ENCODE measurements at places on chromosomes 3 and 15. TPM values are rescaled to one million over a fixed set of nuclear protein-coding genes. Genes with fewer than 3 reads are reported as not detected.

POPDC2 gene
- 1.3 TPM for total RNA-seq

TNNC1 gene
- total RNA-seq: 3.3 TPM

TTLL13 gene
- total RNA-seq: not detected

SMCO1 gene
- not detected for total RNA-seq

FGD5 gene
- total RNA-seq: 12.2 TPM

BCHE gene
- total RNA-seq: 108 TPM

DNA sequence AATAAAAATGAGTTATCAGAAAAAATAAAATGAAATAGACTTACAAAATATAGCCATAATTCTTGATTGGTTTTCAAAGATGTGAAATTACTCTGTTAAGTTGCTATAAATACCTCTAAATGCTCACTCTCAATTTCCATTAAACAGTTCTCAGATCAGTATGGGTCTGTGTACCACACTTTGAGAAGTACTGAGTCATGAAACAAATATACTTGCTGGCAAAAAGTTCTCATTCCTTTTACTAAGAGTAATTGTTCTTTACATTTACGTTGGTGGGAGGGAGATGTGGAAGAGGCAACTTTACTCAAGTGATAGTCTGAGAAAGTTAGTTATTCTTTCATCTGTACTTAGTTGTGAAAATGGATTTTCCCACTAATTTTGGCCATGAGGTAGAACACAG, 96.3 kb downstream of the ZNF385D start:
- no peak overlapping the region for H3K4me3 ChIP-seq
- DNase-seq: no peak
- H3K36me3 ChIP-seq: no peaks in the 10 kb centered on the region
- H3K4me1 ChIP-seq: no peaks in the 10 kb centered on the region
- H3K27me3 ChIP-seq: no peaks in the 10 kb centered on the region
- H3K27ac ChIP-seq: no peak overlapping the region

DNA sequence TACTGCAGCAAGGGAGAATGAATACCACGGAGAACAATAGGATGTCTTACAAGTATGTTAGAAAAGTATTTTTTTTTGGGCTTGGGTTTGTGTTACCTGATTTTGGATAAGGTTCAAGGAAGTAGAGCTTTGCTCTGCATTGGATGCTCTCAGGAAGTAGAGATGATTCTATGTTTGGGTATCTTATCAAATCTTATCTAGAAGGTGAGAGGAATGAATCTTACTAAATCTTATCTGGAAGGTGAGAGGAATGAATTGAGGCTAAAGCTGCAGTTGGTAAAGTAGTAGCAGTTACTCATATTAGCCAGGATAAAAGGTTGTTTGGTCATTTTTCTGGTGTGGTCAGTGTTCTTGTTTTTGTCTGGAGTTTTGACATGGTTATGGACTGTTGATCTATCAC, 17.4 kb downstream of the TFG start:
- no peaks in the 10 kb centered on the region for H3K27me3 ChIP-seq
- no peaks in the 10 kb centered on the region for H3K4me1 ChIP-seq
- no peak for DNase-seq
- no peak overlapping the region for H3K4me3 ChIP-seq

- no peaks in the 10 kb centered on the region for H3K4me1 ChIP-seq
- H3K27ac ChIP-seq: no peak overlapping the region
- no peak overlapping the region for H3K4me3 ChIP-seq
- peak; percentile 20 for DNase-seq
- no peaks in the 10 kb centered on the region for H3K36me3 ChIP-seq
- H3K27me3 ChIP-seq: no peaks in the 10 kb centered on the region
Measured at GRCh38 chr15:75770131-75770530, 57.5 kb upstream of the CSPG4 start.

DNA sequence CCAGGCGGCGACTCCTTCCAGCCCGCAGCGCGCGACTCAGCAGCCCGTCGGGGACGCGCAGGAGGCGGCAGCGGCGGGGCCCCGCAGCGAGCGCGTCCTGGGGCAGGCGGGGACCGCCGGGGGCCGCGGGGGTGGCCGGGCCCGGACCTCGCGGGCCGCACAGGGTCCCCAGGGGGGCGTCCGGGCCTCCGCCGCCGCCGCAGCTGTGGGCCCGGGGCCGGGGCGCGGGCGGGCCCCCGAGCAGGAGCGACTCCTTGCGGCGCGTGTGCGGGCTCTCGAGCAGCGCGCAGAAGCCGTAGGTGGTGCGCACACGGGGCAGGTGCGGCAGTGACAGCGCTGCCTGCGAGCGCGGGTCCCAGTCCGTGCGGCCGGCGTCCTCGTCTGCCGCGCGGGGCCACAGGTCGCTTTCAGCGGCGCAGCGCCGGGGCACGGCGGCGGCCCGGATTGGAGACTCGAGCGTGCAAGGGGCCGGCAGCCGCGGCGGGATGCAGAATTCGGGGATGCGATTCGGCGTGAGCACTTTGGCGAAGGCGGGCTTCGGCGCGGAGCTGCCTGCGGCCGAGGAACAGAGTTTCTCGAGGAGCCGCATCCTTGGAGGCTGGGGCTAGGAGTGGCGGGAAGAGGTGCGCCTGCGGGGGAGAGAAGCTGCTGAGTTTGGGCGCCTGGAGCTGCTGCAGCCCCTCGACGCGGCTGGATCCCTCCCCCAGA, 535 bp downstream of the C2CD4B start:
- H3K4me3 ChIP-seq: no peak overlapping the region
- H3K4me1 ChIP-seq: no peaks in the 10 kb centered on the region
- H3K36me3 ChIP-seq: no peaks in the 10 kb centered on the region
- peaks cover 47% of the 10 kb centered on the region for H3K27me3 ChIP-seq
- H3K27ac ChIP-seq: no peak overlapping the region
- DNase-seq: no peak

- no peaks in the 10 kb centered on the region for H3K27me3 ChIP-seq
- H3K27ac ChIP-seq: no peak overlapping the region
- DNase-seq: no peak
Measured at GRCh38 chr15:71698030-71698429, 112.3 kb upstream of the NR2E3 start.

- H3K27ac ChIP-seq: no peak overlapping the region
- DNase-seq: no peak
- H3K4me3 ChIP-seq: no peak overlapping the region
- no peaks in the 10 kb centered on the region for H3K36me3 ChIP-seq
Measured at GRCh38 chr3:133757701-133758567, 11.7 kb downstream of the TF start.

DNA sequence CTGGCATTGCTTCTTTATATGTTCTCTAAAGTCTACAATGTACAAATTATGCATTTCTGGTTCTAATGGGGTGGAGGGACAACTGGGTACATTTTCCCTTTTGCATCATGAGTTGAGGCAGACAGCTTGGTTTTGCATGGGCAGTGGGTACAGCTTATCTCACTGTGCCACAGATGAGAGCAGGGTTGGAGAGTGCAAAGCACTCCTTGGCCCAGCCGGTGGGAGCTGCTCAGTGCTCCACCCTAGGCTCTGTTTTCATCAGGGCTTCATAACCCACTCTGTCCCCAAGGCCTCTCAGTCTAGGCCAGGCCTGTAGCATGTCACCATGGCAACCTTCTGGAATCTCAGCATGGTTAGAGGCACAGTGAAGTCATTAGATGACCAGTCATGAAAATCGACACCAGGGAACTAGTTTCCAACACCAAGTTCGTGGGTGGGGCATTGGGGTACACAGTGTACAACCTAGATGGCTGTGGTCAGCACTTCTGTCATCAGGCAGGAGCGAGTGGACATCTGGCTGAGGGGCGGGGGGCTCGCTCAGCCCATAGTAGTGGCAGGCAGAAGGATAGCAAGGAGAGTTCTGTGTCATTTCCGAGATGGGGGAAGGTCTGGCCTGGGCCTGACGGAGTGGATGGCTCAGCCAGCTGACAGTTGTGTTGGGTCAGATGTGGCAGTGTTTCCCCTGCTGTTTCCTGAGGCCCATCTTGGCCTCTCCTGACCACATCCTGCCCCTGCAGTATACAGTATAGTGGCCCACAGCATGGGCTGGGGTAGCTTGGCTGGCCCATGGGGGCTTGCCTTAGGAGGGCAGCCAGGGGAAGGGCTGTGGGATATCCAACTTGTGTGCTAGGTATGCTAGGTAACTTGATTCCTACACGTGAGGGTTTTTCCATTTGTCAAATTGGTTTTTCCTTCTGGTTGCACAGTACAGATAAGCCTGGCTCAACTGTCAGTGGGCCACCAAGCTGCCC, 75.7 kb upstream of the PRR23C start:
- no peaks in the 10 kb centered on the region for H3K4me1 ChIP-seq
- no peak overlapping the region for H3K27ac ChIP-seq
- no peak overlapping the region for H3K4me3 ChIP-seq

DNA sequence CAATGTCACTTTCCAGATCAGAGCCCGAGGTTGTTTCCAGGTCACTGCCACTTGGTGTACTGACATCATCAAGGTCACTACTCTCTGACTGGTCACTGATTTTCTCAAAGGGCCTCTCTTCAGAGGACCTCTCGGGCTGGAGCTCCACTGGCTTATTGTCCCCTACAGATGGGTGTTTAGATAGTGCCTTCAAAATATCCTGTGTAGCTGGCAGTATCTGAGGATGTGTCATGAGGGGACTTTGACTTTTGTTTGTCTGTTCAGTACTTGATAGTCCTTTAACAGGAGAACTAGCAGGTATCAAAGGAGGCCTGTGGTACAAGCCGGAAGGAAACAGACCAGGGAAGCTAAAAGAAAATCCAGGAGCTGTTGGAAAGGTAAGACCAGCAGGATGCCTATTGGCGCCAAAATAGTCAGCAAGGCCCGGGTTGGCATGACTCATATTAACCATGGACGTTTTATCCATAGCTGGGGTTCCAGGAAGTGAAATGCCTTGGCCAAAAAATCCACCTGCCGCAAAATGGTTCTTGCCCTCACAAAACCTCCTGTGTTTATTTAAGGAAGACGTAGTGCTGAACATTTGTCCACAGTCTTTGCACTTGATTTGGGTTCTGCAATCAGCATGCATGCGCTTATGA, 547.3 kb downstream of the MECOM start:
- no peaks in the 10 kb centered on the region for H3K36me3 ChIP-seq
- H3K4me3 ChIP-seq: no peak overlapping the region
- no peaks in the 10 kb centered on the region for H3K27me3 ChIP-seq
- no peak for DNase-seq

GRCh38 chr15:51349156-51349844, 7.8 kb downstream of the GLDN start:
- H3K27ac ChIP-seq: no peak overlapping the region
- H3K27me3 ChIP-seq: no peaks in the 10 kb centered on the region
- no peak overlapping the region for H3K4me3 ChIP-seq
- H3K4me1 ChIP-seq: no peaks in the 10 kb centered on the region
- H3K36me3 ChIP-seq: no peaks in the 10 kb centered on the region
- DNase-seq: no peak

DNA sequence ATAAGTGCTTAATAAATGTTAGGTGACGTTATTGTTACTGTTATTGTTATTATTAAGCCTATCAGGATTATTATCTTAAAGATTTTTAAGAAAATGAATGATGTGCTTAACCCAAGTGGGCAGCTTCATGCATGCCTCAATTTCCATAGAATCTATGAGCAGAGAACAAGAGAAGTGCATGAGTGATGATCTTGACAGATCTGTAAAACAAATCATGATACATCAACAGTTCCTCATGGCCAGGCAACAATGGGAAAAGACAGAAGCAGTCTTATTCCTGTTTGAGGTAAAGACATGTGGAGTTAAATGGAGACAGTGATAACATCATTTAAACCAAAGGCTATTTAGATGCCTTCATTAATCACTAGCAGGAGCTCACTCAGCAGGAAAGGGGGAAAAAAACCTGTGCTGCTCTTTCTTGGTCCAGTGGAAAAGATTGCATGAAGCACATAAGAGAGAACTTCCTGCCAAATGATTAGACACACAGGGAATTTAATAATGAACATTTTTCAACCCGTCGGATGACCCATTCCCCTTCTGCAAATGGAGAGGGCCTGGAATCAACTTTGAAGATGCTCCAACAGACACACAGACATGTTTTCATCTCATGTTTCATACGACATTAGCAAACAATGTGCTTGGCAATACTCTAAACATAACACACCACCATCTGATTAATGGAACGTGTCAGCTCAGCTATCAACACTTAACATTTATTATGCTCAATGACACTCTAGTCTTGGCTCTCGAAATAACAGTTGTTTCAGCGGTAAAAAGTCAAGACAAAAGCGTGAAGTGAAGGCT, 212.2 kb upstream of the LRRN1 start:
- H3K36me3 ChIP-seq: no peaks in the 10 kb centered on the region
- no peak overlapping the region for H3K27ac ChIP-seq
- no peaks in the 10 kb centered on the region for H3K27me3 ChIP-seq
- no peaks in the 10 kb centered on the region for H3K4me1 ChIP-seq
- no peak overlapping the region for H3K4me3 ChIP-seq

DNA sequence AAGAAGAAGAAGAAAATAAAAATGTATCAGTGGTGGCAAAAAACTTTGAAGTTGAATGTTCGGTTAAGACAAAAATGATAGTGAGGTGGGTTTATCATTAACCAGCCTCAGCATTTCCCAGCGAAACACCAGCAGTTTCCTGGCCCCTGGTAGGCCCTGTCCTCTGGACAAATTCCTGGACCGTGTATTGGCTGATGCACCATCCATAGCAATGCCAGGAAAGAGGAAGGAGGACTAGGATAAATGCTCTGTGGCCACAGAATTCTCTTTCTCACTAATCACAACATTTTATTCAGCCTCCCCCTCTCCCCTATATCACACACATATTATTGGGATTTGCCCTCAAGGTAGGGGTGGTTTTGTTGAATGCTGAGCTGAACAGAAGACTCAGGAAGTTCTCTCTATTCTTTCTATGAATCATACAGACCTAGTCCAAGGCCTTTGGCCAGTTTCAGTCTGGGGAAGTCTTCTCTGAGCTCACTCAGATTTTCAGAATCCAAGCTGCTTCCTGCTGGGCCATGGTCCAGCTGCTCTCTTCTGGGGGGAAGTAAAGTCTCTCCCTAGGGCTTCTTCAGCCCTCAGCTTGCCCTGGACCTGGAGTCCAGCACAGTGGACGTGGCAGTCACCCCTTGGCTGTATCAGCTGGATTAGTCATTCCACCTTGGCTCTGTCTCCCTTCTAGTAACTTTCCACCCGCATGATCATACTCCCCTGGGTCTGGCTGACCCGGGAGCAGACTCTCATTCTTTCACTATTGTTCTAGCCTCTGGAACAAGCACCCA, 27.6 kb downstream of the SLC28A1 start:
- H3K27me3 ChIP-seq: no peaks in the 10 kb centered on the region
- DNase-seq: peak; percentile 95
- H3K4me3 ChIP-seq: no peak overlapping the region
- peak overlapping the region; percentile 66 for H3K27ac ChIP-seq
- no peaks in the 10 kb centered on the region for H3K36me3 ChIP-seq

- no peaks in the 10 kb centered on the region for H3K27me3 ChIP-seq
- H3K27ac ChIP-seq: no peak overlapping the region
- no peak overlapping the region for H3K4me3 ChIP-seq
- H3K4me1 ChIP-seq: no peaks in the 10 kb centered on the region
- no peaks in the 10 kb centered on the region for H3K36me3 ChIP-seq
Measured at GRCh38 chr15:72306211-72306785, 13.7 kb downstream of the CELF6 start.
